CD4-positive, alpha-beta T cell treated with Interleukin-2 at 100 ng/mL for 4 hours (primary cell): ENCODE measurements at places on chromosomes 7 and 10.

DNA sequence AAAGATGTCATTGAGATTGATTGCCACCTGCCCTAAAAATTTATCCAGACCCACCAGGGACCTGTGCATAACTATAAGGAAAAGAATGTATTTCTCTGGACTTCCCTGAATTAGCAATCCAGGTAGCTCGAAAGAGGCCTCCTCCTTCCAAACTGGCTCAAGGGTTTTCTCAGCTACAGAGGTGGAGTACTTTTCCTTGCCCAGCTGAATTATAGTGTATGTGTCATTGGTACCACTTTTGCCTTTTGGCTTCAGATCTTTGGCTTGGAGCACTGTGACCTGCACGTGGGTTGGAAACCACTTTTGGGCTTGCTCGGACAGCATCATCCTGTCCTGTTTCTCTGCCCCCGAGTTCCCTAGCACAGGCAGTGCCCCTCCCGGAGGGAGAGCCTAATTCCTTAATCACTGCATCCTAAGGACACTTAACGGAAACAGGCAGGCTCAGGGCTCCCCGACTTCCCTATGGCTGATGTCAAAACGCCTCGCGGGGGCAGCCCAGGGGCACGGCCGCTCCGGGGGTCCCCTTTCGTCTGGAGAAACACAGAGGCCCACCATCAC lies 825 bp downstream of the RAB11FIP2 start:
- peak; percentile 15 for DNase-seq

DNA sequence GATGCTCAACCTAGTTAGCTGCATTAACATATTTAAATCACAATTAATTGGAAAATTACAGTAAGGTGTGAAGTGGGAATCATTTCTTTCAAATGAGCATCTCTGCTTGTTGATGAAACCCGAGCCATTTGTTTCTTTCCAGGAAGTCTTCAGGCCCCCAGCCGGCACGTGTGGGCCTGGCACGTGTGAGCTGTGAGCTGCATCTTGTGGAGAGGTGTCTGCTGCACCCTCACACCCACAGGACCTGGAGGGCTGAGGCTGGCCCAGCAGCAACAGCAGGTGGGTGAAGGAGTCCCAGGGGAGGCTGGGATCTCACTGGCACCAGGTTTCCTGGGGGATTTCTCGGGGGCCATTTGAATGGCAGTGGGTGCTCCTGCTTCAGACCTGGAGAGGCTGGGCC lies 372.5 kb upstream of the MKI67 start:
- no peak for DNase-seq

DNA sequence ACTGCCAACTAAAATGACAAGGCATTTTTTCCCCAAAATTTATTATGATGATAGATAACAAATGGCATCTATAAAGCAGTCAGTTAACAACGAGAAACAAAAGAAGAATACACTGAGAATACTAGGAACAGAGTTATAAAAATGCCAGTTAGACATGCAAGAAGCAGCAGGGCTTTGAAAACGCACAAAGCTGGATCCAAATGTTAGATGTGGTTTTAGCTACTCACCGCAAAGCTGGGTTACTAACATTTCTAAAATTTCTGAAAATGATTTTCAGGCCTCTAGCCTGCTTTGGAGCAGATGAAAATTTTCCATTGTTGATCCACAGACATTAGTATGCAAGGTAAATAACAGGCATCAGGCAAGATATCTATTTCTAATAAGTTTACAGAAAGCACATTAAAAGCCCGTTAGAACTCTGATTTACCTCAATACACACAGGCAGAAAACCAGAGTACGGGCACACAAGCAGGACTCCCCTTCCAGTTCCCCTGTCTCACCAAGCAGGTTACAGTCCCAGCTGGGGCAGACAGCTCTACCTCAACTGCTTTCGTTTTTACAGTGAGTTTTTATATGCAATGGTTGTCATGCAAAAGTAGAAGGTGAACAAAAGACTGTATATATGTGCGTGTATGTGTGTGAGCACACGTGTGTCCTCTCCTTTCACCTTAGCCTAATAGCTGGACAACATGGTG lies 37.9 kb downstream of the GLI3 start:
- no peak for DNase-seq

GRCh38 chr7:98295467-98296192 lies 14.1 kb downstream of the BRI3 start:
- DNase-seq, result no peak
